Esophagus muscularis mucosa (tissue), 4 donors: ENCODE measurements at places on chromosomes 4 and X. TPM values are rescaled to one million over a fixed set of nuclear protein-coding genes. Genes with fewer than 3 reads are reported as not detected.

GRCh38 chr4:85762529-85762871, 287.6 kb downstream of the ARHGAP24 start:
- no peaks in the 10 kb centered on the region for H3K36me3 ChIP-seq
- peaks cover 36% of the 10 kb centered on the region for H3K4me1 ChIP-seq
- H3K4me3 ChIP-seq: peak overlapping the region; percentile 15
- no peak for DNase-seq

DNA sequence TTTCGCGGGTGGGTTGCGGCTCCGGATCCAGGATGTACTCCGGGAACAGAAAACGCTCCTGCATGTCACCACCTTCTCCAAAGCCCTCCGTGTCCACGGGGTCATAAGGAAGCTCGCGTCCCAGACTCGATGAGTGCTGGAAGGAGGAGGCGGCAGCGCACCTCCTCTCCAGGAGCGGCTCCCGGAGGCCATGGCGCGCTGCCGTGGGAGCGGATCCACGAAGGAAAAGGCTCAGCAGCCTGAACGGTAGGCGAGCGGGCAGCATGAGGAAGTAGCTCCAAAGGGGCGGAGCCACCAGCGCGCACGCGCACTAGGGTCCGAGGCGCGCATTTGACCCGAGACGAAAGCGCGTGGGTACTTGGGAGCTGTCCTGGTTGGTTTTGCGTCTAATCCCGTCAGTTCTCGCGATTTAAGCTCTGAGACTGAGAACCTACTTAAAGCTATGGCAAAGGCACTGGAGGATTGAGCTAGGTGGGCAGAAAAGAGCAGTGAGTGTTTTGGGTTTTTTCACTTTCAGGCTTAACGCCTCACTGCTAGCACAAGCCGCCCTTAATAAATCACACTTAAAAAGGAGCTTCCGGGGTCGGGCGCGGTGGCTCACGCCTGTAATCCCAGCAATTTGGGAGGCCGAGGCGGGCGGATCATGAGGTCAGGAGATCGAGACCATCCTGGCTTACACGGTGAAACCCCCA, at the start of gene NOA1:
Gene NOA1 (minus strand): TSS at position 286 of the 692 bp plus-strand sequence. CDS start 21 bp downstream, at position 265.
- peak within 1 kb of the TSS; percentile 79 for H3K4me3 ChIP-seq
- peaks cover 19% of the 10 kb centered on the region for H3K36me3 ChIP-seq
- H3K27ac ChIP-seq: peak within 1 kb of the TSS; percentile 93
- DNase-seq: peak; percentile 99
- H3K27me3 ChIP-seq: no peaks in the 10 kb centered on the region
- H3K4me1 ChIP-seq: peaks cover 66% of the 10 kb centered on the region

DNA sequence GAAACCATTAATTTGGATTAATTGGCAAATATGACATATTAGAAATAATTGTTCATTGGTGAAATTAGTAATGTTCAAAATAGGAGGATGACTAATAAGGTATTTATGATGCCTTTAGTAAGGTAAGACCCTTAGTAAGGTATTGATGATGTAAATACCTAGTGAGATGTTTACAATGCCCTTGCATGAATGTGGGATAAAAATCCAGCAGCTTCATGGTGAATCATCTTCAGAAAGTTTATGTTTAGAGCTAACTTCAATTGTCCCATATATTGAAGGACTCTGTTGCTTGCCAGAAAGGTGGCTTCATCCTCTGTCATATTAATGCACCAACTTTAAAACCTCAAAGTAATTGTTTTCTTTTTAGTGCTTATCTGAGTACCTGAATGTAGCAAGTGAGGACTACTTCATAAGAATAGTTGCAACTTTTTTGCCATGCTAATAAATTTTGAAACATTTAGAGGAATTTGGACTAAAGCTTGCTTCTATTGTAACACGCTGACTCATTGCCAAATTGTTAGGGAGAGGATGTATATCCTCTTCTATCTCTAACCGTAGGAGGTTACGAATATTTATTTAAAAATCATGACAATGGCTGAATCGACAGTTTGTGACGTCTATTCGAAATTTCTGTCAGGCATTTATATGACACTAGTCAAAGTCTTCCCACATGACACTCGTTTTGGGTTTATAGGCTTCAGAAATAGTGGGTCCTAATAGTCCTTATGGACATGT, 174.1 kb upstream of the HS3ST1 start:
- no peaks in the 10 kb centered on the region for H3K4me1 ChIP-seq
- DNase-seq: no peak
- no peaks in the 10 kb centered on the region for H3K36me3 ChIP-seq
- H3K27ac ChIP-seq: no peak overlapping the region
- H3K27me3 ChIP-seq: no peaks in the 10 kb centered on the region

- no peaks in the 10 kb centered on the region for H3K36me3 ChIP-seq
- no peak for DNase-seq
- no peaks in the 10 kb centered on the region for H3K4me1 ChIP-seq
- no peaks in the 10 kb centered on the region for H3K27me3 ChIP-seq
These were observed 79.8 kb downstream of the ADAMTS3 start for GRCh38 chr4:72489267-72489666.

GRCh38 chrX:118948270-118948669, 26.1 kb upstream of the LONRF3 start:
- H3K4me3 ChIP-seq: no peak overlapping the region
- DNase-seq: no peak
- H3K36me3 ChIP-seq: no peaks in the 10 kb centered on the region
- H3K27me3 ChIP-seq: no peaks in the 10 kb centered on the region

DNA sequence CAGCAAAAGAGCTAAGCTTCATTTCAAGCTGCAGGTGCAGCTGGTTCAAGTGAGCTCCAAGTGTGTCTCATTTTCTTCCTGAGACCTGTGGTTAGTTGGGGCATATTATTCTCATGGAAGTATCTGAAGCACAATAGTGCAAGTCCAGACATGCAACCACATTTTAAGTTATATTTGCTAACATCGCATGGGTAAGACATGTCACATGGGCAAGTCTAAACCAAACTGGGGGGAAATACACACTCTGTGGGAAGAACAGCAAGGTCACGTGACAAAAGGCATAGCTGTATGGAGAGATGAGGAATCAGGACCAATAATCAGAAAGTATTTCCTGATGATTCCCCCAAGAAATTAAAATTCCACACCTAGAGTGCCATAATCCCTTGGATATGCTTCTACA, 94.9 kb upstream of the NDP start:
- H3K4me3 ChIP-seq: no peak overlapping the region
- H3K36me3 ChIP-seq: no peaks in the 10 kb centered on the region
- DNase-seq: no peak
- no peak overlapping the region for H3K27ac ChIP-seq
- H3K27me3 ChIP-seq: no peaks in the 10 kb centered on the region

GRCh38 chr4:74504212-74504611, 59.3 kb downstream of the AREG start:
- H3K4me1 ChIP-seq: peaks cover 12% of the 10 kb centered on the region
- H3K4me3 ChIP-seq: no peak overlapping the region
- H3K36me3 ChIP-seq: no peaks in the 10 kb centered on the region
- H3K27me3 ChIP-seq: no peaks in the 10 kb centered on the region

GRCh38 chr4:101145021-101145420, 202.3 kb downstream of the PPP3CA start:
- no peaks in the 10 kb centered on the region for H3K27me3 ChIP-seq
- H3K36me3 ChIP-seq: no peaks in the 10 kb centered on the region
- no peaks in the 10 kb centered on the region for H3K4me1 ChIP-seq
- DNase-seq: no peak

DNA sequence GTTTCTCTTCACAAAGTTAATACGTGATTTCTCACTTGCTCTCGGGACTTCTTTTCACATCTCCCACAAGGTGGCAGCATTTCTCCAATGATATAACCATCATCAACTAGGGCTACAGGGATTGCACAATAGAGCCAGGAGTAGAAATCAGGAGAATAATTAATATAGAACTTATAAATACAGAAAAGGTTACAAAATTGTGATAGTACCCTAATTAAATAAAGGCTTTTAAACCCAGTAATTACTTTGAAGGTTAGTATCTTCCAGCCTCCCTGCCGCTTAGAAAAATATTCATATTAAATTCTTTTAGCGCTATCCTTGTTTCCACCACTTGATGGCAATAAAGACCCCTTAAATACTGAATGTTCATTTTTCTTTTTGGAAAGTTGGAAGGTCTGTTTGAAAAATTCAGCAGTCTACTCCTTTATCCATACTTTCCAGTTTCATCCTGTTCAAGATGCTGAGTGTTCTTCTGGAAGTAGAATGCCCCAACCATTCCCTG, 65.8 kb downstream of the RASGEF1B start:
- DNase-seq: no peak
- H3K4me1 ChIP-seq: no peaks in the 10 kb centered on the region
- H3K36me3 ChIP-seq: no peaks in the 10 kb centered on the region
- no peaks in the 10 kb centered on the region for H3K27me3 ChIP-seq
- no peak overlapping the region for H3K4me3 ChIP-seq
- no peak overlapping the region for H3K27ac ChIP-seq

DNA sequence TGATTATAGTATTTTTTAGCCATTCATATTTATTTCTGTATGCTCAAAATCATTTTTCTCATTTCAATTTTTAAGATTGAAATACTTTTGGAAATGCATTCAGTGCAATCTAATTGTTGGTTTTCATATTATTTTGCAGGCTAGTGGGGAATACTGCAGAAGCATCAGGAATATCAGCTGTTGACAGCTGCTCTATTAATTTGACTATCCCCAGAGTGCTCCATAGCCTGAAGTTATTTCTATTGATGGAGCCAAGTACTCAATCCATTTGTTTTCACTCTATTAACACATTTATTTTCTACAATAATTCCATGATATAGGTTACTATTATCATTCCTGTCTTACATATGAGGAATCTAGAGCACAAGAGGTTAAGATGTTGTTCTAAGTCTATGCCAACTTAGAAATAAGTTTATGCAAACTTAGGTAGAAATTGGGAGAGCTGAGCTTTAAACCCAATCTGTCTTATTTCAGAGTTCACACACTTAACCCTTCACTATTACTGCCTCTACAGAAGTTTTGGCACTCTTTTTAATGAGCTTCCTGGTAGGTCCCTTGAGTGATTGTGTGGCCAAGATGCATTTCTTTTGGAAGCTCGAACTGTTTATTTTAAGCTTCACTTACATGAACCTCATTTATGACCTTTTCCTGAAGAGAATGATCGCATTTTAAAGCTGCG, 65.6 kb upstream of the PCDH18 start:
- no peak overlapping the region for H3K27ac ChIP-seq
- no peaks in the 10 kb centered on the region for H3K36me3 ChIP-seq
- H3K4me3 ChIP-seq: no peak overlapping the region
- H3K4me1 ChIP-seq: peaks cover 7% of the 10 kb centered on the region
- DNase-seq: no peak

Gene GSTCD
- total RNA-seq: 8.4 TPM

Gene SHISA3
- total RNA-seq: 18.5 TPM

Gene USP17L22
- not detected for total RNA-seq

Gene HS6ST2
- total RNA-seq: not detected

Gene MAGEB2
- not detected for total RNA-seq
